ENCODE measurements at places on chromosomes 7 and 10. TPM values are rescaled to one million over a fixed set of nuclear protein-coding genes. Genes with fewer than 3 reads are reported as not detected.

DNA sequence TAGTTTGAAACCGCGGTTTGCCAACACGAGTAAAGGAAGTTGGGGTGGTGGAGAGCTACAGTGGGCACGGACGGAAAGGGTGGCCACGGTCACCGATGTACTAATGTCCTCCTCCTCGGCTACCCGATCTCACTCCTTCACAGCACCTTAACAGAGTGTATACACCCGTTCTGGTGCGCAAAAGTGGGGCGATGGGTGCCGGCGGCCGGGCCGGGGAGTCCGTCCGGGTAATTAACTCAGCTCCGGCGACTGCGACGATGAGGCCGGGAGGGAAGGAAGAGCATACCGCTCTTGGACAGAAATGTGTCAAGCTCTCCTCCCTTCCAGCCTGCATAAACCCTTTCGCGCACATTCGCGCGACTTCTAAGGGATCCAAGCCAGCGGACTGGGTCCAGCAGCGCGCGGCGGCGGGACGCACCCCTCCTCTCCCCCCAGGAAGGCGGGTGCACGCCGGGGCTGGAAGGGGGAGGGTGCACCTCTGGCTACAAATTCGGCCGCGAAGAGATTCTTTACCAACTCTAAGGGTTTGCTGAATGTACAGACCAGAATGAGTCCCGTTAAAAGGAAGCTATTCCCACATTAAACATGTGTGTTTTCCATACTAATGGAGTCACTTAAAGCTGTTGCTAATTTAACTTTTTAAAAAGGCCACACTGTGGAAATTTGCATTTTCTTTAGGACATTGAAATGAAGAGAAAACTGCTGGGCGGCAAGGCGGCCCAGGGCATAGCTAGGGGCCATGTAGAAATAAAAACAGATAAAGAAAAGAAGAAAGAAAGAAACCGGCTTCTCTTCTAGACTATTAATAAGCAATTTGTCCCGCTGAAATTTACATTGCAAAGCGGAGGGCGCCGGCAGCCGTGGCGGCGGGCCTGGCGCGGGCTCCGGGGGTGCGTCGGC is 6.6 kb upstream of the EBF3 start:
- no peak overlapping the region for H3K4me3 ChIP-seq
- no peaks in the 10 kb centered on the region for H3K27me3 ChIP-seq
- H3K36me3 ChIP-seq: no peaks in the 10 kb centered on the region
- no peak for DNase-seq

- H3K4me1 ChIP-seq: no peaks in the 10 kb centered on the region
- H3K4me3 ChIP-seq: no peak overlapping the region
- DNase-seq: no peak
- peaks cover 3% of the 10 kb centered on the region for H3K27me3 ChIP-seq
- H3K36me3 ChIP-seq: no peaks in the 10 kb centered on the region
- H3K27ac ChIP-seq: no peak overlapping the region
Observed at GRCh38 chr7:155053002-155053401, 17.1 kb upstream of the HTR5A start.

GRCh38 chr10:129055986-129056385 is 411.1 kb upstream of the MGMT start:
- H3K27me3 ChIP-seq: no peaks in the 10 kb centered on the region
- no peaks in the 10 kb centered on the region for H3K36me3 ChIP-seq
- no peak for DNase-seq
- H3K27ac ChIP-seq: no peak overlapping the region

MASTL gene
- total RNA-seq: 13.8 TPM

ALOX5 gene
- total RNA-seq: 6.1 TPM

MLXIPL gene
- 79.4 TPM for total RNA-seq

DNA sequence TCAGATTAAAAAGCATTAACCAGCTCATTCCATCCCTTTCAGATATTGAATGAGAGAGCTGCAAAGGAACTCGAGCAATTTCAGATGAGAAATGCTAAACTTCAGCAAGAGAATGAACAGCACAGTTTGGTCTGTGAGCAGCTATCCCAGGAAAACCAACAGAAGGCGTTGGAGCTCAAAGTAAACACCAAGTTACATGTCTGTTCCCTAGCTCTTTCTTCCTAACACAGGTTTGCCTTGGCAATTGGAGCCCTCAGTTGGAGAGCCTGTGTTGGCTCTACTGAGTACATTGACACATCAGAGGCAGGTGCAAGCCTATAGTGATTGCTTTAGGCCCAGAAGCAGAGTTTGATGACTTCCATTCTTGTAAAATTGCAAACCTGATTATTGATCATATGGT is 14.7 kb downstream of the CFAP58 start:
- no peak for DNase-seq
- no peak overlapping the region for H3K27ac ChIP-seq
- no peaks in the 10 kb centered on the region for H3K36me3 ChIP-seq
- H3K27me3 ChIP-seq: peaks cover 55% of the 10 kb centered on the region
- H3K4me1 ChIP-seq: no peaks in the 10 kb centered on the region
- H3K4me3 ChIP-seq: no peak overlapping the region

DNA sequence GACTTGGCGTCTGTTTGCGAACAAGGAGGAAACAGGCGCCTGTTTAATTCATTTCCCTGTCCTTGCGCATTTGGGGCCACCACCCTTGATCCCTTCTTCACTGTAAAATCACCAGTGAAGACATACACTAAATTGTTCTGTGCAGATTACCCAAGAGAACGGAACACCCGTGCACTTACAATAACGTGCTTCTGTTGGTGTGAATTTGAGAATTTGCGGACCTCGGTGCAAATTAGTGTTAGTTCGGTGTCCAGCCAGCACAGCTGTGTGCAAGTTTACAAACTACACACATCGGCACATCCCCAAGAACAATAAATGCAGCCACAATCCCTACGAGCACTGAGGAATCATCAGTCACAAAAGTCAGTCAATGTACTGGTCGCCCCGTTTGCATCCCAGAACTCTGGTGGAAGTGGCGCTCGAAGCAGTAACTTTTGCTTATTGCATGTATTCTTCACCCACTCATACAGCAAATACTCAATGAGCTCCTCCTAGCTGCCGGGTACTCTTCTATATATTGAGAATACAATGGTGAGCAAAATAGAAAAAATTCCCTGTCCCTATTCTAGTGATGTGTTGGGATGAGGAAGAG is 786 bp upstream of the CNOT4 start:
- no peak overlapping the region for H3K27ac ChIP-seq
- H3K4me3 ChIP-seq: peak overlapping the region; percentile 45
- no peak for DNase-seq
- H3K36me3 ChIP-seq: no peaks in the 10 kb centered on the region

DNA sequence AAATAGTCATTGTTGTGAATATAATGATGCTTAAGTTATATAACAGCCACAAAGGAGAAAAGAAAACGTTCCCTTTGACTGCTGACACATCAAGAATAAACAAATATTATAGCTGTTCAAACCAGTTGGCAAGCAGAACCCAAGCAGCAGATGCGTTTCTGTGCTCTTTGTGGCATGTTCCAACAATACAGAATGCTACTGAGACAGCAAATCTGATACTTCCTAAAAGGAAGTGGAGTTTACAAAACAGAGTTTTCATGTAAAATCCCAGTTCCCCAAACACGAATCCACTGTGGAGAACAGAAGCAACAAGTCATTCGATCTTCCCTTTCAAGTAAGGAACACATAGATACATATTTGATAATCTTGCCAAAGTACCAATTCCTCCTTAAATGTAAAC is 170.9 kb upstream of the ASAH2 start:
- H3K27ac ChIP-seq: no peak overlapping the region
- no peaks in the 10 kb centered on the region for H3K36me3 ChIP-seq
- DNase-seq: no peak
- H3K4me1 ChIP-seq: peaks cover 8% of the 10 kb centered on the region
- H3K4me3 ChIP-seq: no peak overlapping the region

- H3K27ac ChIP-seq: no peak overlapping the region
- no peaks in the 10 kb centered on the region for H3K4me1 ChIP-seq
- no peak for DNase-seq
Observed at GRCh38 chr10:63917363-63917762, 396.2 kb downstream of the REEP3 start.

- H3K4me3 ChIP-seq: peak overlapping the region; percentile 59
- DNase-seq: peak; percentile 49
- peak overlapping the region; percentile 94 for H3K27ac ChIP-seq
Observed at GRCh38 chr10:63628526-63629362, 107.5 kb downstream of the REEP3 start.

- H3K36me3 ChIP-seq: no peaks in the 10 kb centered on the region
- no peak overlapping the region for H3K27ac ChIP-seq
- no peak overlapping the region for H3K4me3 ChIP-seq
- 0 out of 2 replicates have a peak, but pooled peaks cover 6% of the 10 kb centered on the region for H3K27me3 ChIP-seq
- H3K4me1 ChIP-seq: no peaks in the 10 kb centered on the region
- DNase-seq: no peak
Observed at GRCh38 chr10:99115703-99116102, 119.9 kb downstream of the HPSE2 start.

GRCh38 chr10:59229441-59229840 is 53.0 kb downstream of the PHYHIPL start:
- no peak overlapping the region for H3K27ac ChIP-seq
- no peaks in the 10 kb centered on the region for H3K36me3 ChIP-seq
- no peaks in the 10 kb centered on the region for H3K4me1 ChIP-seq
- no peaks in the 10 kb centered on the region for H3K27me3 ChIP-seq

- no peaks in the 10 kb centered on the region for H3K36me3 ChIP-seq
- no peak overlapping the region for H3K4me3 ChIP-seq
- no peaks in the 10 kb centered on the region for H3K27me3 ChIP-seq
- H3K4me1 ChIP-seq: no peaks in the 10 kb centered on the region
- H3K27ac ChIP-seq: no peak overlapping the region
- DNase-seq: no peak
Observed at GRCh38 chr7:146728141-146728540, 611.5 kb downstream of the CNTNAP2 start.

DNA sequence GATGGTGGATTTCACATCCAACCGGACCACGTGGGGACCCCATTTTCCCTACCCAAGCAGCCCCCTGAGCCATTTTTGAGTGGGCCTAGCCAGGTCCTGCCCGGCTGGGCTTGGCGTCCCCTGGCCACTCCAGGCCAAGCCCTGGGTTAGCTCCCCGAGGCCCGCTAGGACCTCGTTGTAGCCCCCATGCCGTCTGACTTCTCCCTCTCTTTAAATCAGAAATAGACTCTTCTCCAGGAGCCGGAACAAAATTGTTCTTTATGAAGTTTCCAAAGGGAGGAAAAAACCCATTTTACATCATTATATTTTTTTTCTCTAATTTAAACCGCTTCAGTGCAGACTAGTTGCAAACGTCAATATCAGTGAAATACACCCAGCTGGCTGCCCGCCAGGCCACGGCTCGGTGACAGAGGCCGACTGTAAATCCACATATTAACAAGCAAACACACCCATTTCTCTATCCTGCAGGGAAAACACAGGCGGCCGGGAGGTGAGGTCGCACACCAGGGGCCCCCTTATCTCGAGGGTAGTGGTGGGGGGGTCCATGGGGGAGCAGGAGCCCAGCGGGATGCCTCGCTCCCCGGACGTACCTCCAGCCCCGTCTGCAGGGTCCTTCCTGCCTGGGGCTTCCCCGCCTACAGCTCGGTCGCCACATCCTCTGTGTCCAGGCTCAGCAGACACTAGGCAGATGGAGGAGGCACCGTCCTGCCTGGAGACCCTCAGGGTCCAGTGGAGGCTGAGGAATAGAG is 72.7 kb downstream of the ELFN1 start:
- H3K4me1 ChIP-seq: peaks cover 24% of the 10 kb centered on the region
- no peak for DNase-seq
- H3K27ac ChIP-seq: peak overlapping the region; percentile 88
- peaks cover 15% of the 10 kb centered on the region for H3K36me3 ChIP-seq
- H3K27me3 ChIP-seq: no peaks in the 10 kb centered on the region

DNA sequence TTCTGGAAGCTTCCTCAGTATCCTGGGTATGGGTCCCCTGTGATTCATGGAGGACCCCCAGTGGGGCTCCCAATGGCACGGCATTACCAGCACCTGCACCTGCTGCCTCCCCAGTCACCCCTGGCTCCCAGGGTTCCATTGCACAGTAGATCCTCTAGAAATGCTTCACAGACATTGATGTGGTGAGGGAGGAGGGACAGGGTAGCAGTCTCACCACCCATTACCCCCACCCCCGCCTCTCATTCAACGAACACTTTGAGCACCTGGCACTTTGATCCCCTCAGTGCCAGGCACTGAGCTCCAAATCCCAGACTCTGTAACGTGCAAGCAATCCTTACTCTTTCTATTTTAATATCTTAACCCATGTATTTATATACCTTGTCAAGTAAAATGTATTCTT is 26.8 kb upstream of the PSAP start:
- H3K36me3 ChIP-seq: no peaks in the 10 kb centered on the region
- no peaks in the 10 kb centered on the region for H3K27me3 ChIP-seq
- no peak for DNase-seq
- H3K4me3 ChIP-seq: no peak overlapping the region
- no peaks in the 10 kb centered on the region for H3K4me1 ChIP-seq

SEC31B gene
- total RNA-seq: 30.9 TPM

DYNC1I1 gene
- not detected for total RNA-seq

GRCh38 chr7:130894146-130894908 is 160.3 kb upstream of the KLF14 start:
- H3K27ac ChIP-seq: peak overlapping the region; percentile 99
- no peaks in the 10 kb centered on the region for H3K27me3 ChIP-seq
- no peak overlapping the region for H3K4me3 ChIP-seq
- H3K4me1 ChIP-seq: peaks cover 97% of the 10 kb centered on the region
- H3K36me3 ChIP-seq: peaks cover 52% of the 10 kb centered on the region

GRCh38 chr7:23594879-23595604 is 2.1 kb upstream of the CCDC126 start:
- H3K27me3 ChIP-seq: no peaks in the 10 kb centered on the region
- H3K36me3 ChIP-seq: no peaks in the 10 kb centered on the region
- DNase-seq: peak; percentile 52
- no peak overlapping the region for H3K4me3 ChIP-seq

DNA sequence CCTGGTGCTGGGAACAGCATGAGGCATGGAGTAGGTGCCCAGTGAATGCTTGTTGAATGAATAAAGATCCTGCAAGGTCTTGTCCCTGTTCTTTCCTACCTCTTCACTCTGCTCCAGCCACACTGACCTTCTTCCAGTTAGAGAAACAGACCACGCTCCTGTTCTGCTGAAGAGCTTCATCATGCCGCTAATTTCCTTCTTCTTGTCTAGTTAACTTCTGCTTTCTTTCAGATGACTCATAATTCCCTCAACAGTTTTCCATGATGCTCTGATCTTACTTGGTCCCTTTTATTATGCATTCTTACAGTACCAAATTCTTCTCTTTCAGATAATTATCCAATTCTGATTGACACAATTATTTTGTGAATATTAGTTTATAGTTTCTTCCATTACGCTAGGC is 59.5 kb upstream of the C1QL3 start:
- peaks cover 2% of the 10 kb centered on the region for H3K27me3 ChIP-seq
- no peaks in the 10 kb centered on the region for H3K36me3 ChIP-seq
- no peak overlapping the region for H3K4me3 ChIP-seq

DNA sequence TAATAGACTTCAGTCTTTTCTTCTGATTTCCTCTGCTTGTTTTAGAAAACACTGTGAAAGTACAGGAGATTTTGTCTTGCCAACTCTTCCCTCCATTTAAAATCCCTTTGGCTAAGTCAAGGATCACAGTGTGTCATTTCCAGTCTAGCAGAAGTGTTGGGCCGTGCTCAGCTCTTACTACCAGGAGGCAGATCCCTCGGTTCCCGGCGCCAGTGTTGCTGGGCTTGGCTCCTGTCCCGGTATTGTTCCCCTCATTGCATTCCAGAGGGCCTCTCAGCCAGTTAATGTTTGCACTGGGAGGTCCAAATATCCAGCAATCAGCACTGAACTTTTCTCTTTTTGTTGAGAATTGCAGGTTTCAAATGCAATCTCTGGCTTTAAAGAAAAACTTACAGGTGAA is 612.1 kb upstream of the MGMT start:
- no peak overlapping the region for H3K4me3 ChIP-seq
- no peak overlapping the region for H3K27ac ChIP-seq
- DNase-seq: no peak
- H3K36me3 ChIP-seq: no peaks in the 10 kb centered on the region

Measured in HCT116 (cell line).